AG10803 (cell line): ENCODE measurements at places on chromosomes 2 and 18.
A peak's percentile ranks its signal among the peaks of the same experiment; 100 is the strongest.

- no peak for DNase-seq
Measured at GRCh38 chr2:149076863-149077412, 38.4 kb downstream of the LYPD6B start.

- DNase-seq, result peak; percentile 29
Measured at GRCh38 chr18:58288921-58289797, 245.1 kb downstream of the NEDD4L start.

DNA sequence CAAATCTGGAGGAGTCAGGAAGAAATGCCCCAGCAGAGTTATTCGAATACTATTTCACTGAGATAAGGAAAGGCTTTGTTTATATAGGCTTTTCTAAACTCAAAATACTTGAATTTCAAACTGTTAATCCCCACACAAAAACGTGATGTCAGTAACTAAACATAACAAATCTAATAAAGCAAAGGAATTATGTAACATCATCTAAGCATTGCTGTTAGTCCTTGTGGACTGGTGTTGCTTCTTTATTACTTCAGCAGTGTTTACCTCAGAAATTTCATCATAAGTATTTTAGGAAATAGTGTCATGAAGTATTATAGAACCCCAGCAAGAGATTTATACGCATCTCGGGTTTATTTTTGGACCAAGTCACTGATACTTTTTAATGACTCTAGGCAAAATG is 19.7 kb upstream of the SANBR start:
- peak; percentile 25 for DNase-seq

DNA sequence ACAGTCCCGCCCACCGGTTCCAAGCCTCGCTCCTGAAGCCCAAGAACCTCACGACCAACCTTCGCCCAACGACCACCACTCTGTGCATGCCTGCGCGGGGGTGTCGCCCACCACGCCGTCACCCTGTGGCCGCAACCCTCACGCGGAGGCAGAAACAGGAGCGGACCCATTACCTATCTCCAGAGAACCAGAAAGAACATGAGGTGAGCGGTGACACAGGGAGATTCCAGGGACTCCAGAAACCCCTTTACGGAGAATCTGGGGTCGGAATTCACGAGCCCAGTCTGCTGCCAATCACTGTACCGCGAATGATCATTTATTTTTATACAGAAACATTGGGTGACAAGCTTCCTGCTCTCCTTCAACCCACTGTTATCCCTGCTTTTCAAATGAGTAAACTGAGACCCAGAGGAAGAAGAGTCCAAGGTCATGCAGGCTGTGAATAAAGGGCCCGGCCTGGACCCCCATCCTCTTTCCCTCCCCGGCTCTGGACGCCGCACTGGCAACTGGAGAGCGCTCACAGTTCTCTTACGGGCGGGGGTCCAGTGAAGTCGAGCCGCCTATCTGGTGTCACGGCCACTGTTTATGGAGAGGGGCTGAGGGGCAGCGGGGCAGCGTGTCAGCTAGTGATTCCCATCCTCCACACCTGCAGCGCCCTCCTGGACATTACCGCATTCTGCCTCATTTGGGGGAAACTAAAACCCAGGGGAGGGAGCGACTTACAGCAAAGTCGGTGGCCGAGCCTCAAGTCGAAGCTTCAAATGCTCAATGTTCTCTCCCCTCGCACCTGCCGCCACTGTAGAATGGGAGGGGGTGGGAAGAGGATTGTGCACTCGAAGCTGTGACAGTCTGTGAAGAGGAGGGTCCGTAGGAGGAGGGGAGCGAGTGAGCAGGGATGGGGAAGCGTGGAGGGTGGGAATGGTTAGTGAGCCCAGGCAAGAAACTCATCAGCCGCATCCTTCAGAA is 723 bp upstream of the SLC30A3 start:
- no peak for DNase-seq

GRCh38 chr2:206989311-206989710 is 50.0 kb downstream of the CPO start:
- no peak for DNase-seq

DNA sequence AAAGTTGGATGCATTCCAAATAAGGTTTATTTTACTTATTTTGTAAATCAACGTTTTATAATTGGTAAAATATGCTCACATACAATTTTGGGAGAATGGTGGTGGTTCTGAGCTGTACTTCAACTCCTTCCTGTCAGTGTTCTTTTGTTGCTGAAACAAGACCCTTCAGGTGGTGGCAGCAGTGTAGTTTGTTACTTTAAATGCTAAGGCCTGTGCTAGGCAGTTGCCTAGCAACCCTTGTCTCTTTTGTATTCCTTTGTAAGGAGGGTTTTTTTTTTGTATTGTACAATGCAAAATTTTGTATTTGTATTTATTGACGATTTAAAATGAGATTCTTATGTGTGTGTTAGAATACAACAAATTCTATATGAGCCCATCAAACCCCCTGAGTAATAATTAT is 166.0 kb upstream of the FAM98A start:
- no peak for DNase-seq

DNA sequence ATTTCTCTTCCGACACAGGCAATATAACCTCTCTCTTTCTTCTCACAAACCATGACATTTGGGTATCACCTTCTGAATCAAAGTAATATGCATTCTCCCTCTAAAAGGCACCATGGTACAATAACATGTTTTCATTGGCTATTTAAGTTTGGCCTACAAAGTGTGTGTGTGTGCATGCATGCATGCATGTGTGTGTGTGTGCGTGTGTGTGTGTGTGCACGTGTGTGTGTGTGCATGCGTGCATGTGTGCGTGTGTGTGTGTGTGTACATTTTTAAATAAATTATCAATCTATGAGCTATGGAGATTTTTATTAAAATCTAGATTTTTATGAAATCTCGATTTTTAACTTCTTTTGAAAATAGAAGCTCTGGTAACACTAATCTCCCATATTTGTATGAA is 745.3 kb upstream of the ZEB2 start:
- no peak for DNase-seq

DNA sequence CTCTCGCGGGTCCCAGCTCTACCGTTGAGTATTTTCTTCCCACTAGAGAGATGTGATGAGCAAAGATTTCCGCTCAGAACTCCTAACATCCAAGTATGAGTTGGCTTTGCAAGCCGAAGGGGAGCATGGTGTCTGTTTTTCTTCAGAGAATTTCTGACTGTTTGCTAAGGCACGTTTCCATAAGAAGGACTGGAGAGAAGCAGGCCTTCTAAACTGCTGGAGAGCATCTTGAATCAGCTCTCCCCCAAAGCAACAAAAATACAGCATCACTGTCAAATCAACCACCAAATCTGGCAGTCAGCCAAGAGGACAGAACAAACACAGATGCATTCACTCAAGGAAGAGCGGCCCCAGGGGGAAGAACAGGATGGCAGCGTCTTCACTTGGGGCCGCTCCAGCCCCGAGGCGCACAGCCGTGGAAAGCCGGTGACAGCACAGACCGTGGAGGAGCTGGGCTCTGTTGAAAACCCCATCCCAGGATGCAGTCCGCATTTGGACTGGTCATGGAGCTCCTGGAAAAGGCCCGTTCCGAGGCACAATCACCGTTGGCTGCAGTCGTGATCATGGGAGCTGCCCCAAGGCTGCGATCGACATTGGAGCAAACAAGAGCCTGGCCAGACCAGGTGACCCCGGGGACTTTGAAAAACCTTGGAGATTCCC is 101.4 kb downstream of the NFATC1 start:
- peak; percentile 79 for DNase-seq

- DNase-seq, result peak; percentile 80
Measured at GRCh38 chr2:23523373-23524260, 138.6 kb downstream of the KLHL29 start.

DNA sequence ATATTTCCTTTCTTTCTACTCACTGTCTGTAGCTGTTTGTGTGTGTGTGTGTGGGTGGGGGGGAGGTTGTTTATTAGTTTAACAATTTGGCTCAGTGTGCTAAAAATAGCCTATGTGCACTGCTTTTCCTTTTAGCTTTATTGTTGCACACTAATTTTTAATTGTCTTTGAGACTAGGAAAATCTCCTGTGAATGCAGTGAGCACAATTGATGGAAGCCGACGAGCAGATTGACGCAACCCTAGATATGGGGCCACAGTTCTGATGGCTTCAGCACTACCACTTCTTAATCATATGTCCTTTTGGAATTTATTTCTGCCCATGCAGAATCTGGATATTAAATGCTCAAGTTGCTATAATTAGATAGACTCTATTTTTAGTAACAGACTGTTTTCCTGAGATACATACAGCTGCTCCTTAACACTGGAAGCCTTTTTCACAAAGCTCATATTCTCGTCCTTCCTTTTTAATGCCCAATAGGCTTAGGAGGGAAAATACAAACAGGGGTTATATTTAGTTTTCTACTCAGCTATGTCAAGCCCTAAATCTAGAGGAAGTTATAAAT is 109.1 kb downstream of the IRS1 start:
- no peak for DNase-seq

DNA sequence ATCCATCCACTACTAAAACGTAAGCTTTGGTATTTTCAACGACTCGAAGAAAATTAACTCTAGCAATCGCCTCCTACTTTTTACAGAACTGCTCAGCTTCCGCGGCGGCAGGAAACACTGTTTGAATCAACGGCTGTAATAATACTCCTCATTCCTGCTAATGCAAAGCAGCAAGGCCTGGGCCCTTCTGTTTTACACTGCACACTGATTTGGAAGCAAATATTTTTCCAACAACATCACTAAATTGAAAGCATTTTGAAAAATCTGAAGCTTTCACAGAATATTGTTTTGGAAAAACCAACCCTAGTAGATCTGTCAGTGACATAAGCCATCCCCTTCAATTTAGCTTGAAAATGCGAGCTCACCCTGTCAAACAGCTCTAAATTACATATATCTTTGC is 261.2 kb downstream of the TXNL1 start:
- peak; percentile 53 for DNase-seq

DNA sequence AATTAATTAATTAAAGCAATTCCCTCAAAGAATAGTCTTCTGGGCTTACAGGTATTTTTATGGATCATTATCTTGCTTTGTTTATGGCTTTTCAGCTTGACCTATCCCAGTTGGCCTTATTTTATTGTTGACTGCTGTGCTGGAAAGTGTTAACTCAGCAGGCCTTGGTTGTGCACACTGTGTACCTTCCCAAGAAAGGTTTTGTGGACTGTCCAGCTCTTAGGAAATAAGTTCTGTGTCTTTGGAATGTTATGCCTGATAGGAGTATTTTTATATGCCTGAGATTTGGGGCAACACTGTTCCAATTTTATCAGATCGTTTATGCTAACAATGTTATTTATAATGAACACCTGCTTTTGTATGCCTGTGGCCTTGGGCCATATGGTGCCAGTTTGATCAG is 671.9 kb upstream of the ZNF804A start:
- no peak for DNase-seq

GRCh38 chr18:68219872-68220271 is 495.0 kb downstream of the TMX3 start:
- peak; percentile 80 for DNase-seq

GRCh38 chr2:205970348-205970747 is 115.6 kb downstream of the INO80D start:
- DNase-seq, result no peak

- DNase-seq, result no peak
Measured at GRCh38 chr2:59239146-59239545, 998.0 kb upstream of the FANCL start.

DNA sequence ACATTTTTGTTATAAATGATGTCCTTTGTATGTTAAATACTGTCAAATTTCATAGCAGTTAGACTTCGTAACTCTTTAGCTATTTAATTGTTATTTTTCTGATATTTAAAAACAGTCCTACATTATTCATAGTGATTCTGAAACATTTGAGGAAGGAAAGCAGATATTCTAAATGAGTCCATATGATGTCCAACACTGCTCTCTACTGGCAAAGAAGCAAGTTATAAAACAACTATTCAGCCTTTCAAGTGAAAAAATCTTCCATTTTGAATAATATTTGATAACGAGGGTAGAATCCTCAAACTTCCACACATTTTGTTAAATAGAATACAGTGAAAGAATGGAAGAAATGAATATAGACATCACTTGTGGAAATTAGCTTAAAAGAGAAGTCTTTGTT is 220.8 kb downstream of the GULP1 start:
- peak; percentile 66 for DNase-seq

GRCh38 chr2:71613953-71614925 is 160.9 kb downstream of the DYSF start:
- no peak for DNase-seq

DNA sequence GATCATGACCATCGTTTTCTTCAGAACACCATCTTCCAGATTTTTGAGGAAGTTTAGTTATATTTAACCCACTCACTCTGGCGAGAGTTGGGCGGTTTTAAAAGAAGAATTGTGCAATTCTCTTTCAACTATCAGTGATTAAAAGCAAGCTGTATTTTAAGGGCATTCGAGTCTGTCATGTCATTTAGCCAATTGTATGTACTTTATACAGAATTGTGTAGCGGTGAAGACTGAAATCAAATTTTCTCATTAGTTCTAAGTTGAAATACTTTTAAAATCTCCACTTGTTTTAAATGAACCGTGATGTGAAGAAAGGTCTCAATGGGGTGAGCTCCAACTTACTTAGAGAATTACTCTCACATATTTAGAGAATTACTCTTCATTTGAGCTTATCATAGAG is 214.6 kb upstream of the DTNA start:
- DNase-seq, result no peak

DNA sequence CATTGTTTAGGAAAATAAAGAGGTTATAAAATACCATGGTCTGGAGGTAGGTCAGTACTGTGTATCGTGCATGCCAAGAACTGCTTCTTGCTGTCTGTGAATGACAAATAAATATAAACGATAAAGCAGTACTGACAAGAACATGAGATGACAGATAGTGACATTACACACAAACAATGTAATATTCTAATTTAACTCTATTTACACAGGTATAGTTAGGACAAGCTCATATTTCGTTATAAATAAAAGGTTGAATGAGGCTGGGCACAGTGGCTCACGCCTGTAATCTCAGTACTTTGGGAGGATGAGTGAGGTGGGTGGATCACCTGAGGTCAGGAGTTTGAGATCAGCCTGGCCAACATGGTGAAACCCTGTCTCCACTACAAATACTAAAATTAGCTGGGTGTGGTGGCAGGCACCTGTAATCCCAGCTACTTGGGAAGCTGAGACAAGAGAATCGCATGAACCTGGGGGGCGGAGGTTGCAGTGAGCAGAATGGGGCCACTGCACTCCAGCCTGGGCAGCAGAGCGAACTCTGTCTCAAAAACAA is 14.7 kb upstream of the GPR75 start:
- no peak for DNase-seq

- DNase-seq, result no peak
Measured at GRCh38 chr2:54422072-54422581, 34.0 kb upstream of the SPTBN1 start.

GRCh38 chr2:44200011-44200410 is 31.3 kb downstream of the PPM1B start:
- no peak for DNase-seq

- no peak for DNase-seq
Measured at GRCh38 chr2:33205693-33206434, 259.1 kb downstream of the LTBP1 start.

- DNase-seq, result peak; percentile 42
Measured at GRCh38 chr2:106995556-106995955, 109.6 kb upstream of the ST6GAL2 start.

DNA sequence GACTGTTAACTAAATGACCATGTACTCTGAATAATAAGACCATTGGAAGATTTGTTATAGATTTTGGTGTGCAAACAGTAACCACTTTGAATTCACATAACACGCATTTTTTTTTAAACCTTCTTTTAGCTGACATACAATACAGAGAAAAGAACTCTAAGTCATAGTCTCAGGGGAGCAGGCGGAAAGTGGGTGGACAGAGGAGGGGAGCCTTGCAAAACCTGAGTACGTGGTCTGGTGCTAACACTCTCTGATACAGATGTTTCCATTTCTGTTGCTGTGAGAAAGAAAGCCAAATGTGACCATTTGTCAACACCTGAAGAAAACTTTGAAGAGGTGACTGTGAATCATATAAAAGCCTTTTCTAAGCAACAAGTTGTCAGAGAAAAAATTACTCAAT is 151.8 kb upstream of the GCFC2 start:
- no peak for DNase-seq

- DNase-seq, result no peak
Measured at GRCh38 chr2:11224887-11225286, 69.6 kb downstream of the SLC66A3 start.
